Activated CD8-positive, alpha-beta T cell treated with anti-CD3 and anti-CD28 coated beads for 36 hours (primary cell): ENCODE measurements at places on chromosomes 3 and 15. TPM values are rescaled to one million over a fixed set of nuclear protein-coding genes. Genes with fewer than 3 reads are reported as not detected.
A peak's percentile ranks its signal among the peaks of the same experiment; 100 is the strongest.

GRCh38 chr3:54575618-54575960 is 352.3 kb downstream of the LRTM1 start:
- H3K36me3 ChIP-seq = no peaks in the 10 kb centered on the region
- no peak overlapping the region for H3K4me3 ChIP-seq

DNA sequence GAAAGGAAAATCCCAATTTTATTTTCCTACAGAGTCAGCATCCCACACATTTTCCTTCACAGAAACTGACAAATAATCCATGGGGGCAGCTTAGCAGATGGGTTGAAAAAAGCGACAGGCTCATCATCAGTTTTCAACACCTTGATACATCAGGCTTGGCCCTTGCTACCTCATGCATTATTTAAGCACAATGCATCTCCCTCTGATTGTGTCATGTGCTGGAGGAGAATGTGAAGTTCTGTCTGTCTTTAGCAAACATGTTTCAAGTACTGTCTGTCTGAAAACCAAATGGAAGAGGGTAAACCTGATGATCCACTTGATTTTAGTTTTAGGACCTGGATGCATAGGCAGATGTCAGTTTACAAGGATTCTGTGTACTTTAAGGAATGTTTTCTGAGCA is 128.6 kb upstream of the ADAMTS9 start:
- H3K4me1 ChIP-seq = no peaks in the 10 kb centered on the region
- H3K27ac ChIP-seq = no peak overlapping the region
- H3K4me3 ChIP-seq = no peak overlapping the region
- no peak for DNase-seq
- no peaks in the 10 kb centered on the region for H3K36me3 ChIP-seq

Gene CAMK2N2
- total RNA-seq = 0.22 TPM

DNA sequence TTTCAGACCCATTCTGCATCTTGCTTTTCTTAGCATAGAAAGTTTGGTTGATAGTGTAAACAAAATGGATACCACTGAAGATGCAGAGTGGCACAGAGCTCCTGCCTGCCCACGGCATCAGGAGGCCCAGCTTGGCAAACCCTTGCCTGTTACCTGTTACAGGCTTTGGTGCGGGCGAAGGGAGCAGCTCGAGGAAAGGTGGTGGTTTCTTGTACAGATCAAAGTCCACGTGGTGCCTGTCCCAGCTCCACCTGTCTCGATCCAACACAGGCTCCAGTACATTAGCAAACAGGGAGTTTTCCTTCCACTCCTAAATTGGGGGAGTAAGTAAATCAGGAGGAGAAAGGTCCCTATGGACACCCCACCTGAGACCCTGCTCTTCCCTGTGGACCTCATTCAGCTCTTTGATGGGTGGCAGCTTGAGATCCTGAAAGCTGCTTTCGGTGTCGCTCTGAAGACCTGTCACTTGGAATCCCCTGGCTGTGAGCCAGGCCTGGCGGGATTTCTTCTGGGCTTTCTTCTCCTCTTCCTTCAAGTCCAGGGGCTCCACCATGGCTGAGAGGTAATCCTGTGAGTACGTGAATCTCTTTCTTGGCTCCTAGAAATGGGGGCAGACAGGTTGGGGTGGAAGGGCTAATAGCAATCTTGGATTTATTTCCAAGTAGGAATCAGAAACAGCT is 35.7 kb downstream of the ACAD9 start:
- no peaks in the 10 kb centered on the region for H3K27me3 ChIP-seq
- no peak for DNase-seq
- H3K27ac ChIP-seq = no peak overlapping the region
- no peak overlapping the region for H3K4me3 ChIP-seq

- no peaks in the 10 kb centered on the region for H3K27me3 ChIP-seq
- no peak overlapping the region for H3K27ac ChIP-seq
- peaks cover 43% of the 10 kb centered on the region for H3K36me3 ChIP-seq
- DNase-seq = no peak
- peaks cover 36% of the 10 kb centered on the region for H3K4me1 ChIP-seq
Measured at GRCh38 chr15:44656913-44657312, 6.5 kb downstream of the SPG11 start.

Gene FOXB1
- 0.36 TPM for total RNA-seq

Gene ZNF385D
- not detected for total RNA-seq

Gene FSD2
- not detected for total RNA-seq

GRCh38 chr15:41115161-41115651 is 874 bp downstream of the INO80 start:
- H3K4me1 ChIP-seq = peaks cover 18% of the 10 kb centered on the region
- no peaks in the 10 kb centered on the region for H3K27me3 ChIP-seq
- H3K4me3 ChIP-seq = peak overlapping the region; percentile 83
- H3K27ac ChIP-seq = peak overlapping the region; percentile 100
- peaks cover 13% of the 10 kb centered on the region for H3K36me3 ChIP-seq
- DNase-seq = no peak

- H3K36me3 ChIP-seq = peaks cover 1% of the 10 kb centered on the region
- no peak overlapping the region for H3K27ac ChIP-seq
- H3K4me1 ChIP-seq = no peaks in the 10 kb centered on the region
- H3K27me3 ChIP-seq = no peaks in the 10 kb centered on the region
Measured at GRCh38 chr3:158434412-158435038, 136.5 kb upstream of the MLF1 start.

DNA sequence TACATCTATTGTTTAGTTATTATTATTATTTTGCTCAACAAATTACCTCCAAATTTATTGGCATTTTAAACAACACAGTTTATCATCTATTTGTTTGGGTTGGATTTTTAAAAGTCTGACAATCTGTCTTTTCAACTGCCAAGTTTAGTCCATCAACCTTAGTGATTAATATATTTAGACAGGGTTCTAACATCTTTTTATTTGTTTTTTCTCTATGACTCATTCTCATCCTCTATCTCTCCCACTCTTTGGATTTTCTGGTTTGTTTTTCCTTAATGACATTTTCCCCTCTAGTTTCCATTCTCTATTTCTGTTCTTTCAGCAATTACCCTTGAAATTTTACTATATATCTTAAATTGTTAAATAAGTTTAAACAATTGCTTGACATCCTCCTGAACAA is 41.9 kb downstream of the EMC4 start:
- H3K4me3 ChIP-seq = no peak overlapping the region
- no peaks in the 10 kb centered on the region for H3K27me3 ChIP-seq
- no peak for DNase-seq
- H3K4me1 ChIP-seq = peaks cover 20% of the 10 kb centered on the region
- H3K27ac ChIP-seq = no peak overlapping the region

DNA sequence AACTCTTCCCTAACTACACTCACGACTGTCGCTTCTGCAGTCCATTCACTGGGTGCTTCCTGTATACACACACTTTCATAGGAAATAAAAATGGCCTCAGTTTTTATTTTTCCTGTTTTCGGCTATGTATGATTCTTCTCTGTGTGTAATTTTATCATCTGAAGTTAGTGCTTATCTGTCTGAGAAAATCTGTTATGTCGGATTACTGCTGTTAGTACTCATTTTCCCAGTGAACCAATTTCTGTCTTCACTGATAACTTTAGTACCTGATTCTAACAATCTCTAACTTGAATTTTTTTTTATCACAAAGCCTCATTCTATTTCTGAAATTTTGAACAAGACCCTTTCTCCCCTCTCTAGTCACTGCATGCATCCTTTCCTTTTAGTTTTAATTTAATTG is 20.9 kb downstream of the RAB5A start:
- H3K27ac ChIP-seq = no peak overlapping the region
- peaks cover 37% of the 10 kb centered on the region for H3K4me1 ChIP-seq
- no peak overlapping the region for H3K4me3 ChIP-seq

Gene RPUSD3
- 83.5 TPM for total RNA-seq

DNA sequence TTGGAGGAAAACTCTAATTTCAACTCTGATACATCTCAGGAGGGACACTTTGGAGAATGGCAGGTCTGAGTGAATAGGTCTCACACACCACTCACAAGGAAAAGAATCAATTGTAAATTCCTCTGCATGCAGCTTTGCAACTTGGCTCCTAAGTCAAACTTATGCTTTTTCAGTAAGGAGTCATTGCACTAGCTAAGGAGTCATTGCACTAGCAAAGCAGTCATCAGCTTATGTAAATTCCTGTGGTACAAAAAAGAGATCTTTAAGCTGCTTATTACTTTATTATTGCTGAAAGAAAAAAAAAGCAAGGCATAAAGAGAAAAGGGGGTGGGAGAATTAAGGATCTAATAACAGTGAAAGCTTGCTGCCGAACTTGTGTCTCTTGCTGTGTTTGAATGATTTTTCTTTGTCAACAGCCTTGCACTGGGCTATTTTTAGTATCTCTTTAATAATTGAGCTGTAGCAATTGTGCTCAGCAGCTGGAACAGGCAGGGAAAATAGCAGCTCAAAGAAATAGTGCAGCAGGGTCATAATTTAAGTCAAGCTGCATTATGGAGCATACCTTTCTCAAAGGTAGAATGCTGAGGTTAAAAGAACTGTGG is 154.3 kb upstream of the ARPP21 start:
- no peak for DNase-seq
- H3K4me1 ChIP-seq = no peaks in the 10 kb centered on the region
- no peak overlapping the region for H3K4me3 ChIP-seq
- no peaks in the 10 kb centered on the region for H3K36me3 ChIP-seq
- H3K27ac ChIP-seq = no peak overlapping the region

GRCh38 chr3:193010191-193010590 is 92.5 kb upstream of the MB21D2 start:
- no peak for DNase-seq
- H3K27ac ChIP-seq = no peak overlapping the region
- H3K27me3 ChIP-seq = no peaks in the 10 kb centered on the region
- H3K4me1 ChIP-seq = no peaks in the 10 kb centered on the region

- H3K27ac ChIP-seq = no peak overlapping the region
- H3K4me1 ChIP-seq = peaks cover 13% of the 10 kb centered on the region
- no peaks in the 10 kb centered on the region for H3K27me3 ChIP-seq
- no peak overlapping the region for H3K4me3 ChIP-seq
- DNase-seq = no peak
Measured at GRCh38 chr3:43030162-43030935, 51.2 kb downstream of the GASK1A start.

- no peaks in the 10 kb centered on the region for H3K36me3 ChIP-seq
- DNase-seq = no peak
- no peak overlapping the region for H3K4me3 ChIP-seq
- H3K4me1 ChIP-seq = no peaks in the 10 kb centered on the region
Measured at GRCh38 chr15:60183366-60183765, 179.3 kb downstream of the FOXB1 start.

DNA sequence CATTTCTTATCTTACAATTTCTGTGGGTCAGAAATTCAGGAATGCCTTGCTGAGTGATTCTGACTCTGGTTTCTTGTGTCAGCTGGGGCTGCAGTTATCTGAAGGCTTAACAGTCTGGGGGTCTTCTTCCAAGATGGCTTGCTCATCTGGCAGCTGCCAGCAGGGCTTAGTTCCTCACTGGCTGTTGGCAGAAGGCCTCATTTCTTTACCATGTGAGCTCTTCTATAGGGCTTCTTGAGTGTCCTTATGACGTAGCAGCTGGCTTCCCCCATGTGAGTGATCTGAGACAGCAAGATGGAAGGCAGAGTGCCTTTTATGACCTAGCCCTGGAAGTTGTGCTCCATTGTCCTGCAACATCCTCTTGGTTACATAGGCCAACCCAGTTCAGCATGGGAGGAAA is 82.0 kb upstream of the PDZRN3 start:
- DNase-seq = no peak
- no peaks in the 10 kb centered on the region for H3K4me1 ChIP-seq
- no peaks in the 10 kb centered on the region for H3K36me3 ChIP-seq
- H3K4me3 ChIP-seq = no peak overlapping the region
- H3K27ac ChIP-seq = no peak overlapping the region
- H3K27me3 ChIP-seq = no peaks in the 10 kb centered on the region
